ENCODE measurements at places on chromosomes 2 and 18. TPM values are rescaled to one million over a fixed set of nuclear protein-coding genes. Genes with fewer than 3 reads are reported as not detected.

GRCh38 chr18:49169037-49169521 is 218.3 kb upstream of the SMAD7 start:
- H3K4me3 ChIP-seq: no peak overlapping the region
- H3K36me3 ChIP-seq: peaks cover 20% of the 10 kb centered on the region
- no peaks in the 10 kb centered on the region for H3K27me3 ChIP-seq
- no peak overlapping the region for H3K27ac ChIP-seq

The CCDC141 gene
- 5.6 TPM for total RNA-seq

The CRACDL gene
- 0.33 TPM for total RNA-seq

DNA sequence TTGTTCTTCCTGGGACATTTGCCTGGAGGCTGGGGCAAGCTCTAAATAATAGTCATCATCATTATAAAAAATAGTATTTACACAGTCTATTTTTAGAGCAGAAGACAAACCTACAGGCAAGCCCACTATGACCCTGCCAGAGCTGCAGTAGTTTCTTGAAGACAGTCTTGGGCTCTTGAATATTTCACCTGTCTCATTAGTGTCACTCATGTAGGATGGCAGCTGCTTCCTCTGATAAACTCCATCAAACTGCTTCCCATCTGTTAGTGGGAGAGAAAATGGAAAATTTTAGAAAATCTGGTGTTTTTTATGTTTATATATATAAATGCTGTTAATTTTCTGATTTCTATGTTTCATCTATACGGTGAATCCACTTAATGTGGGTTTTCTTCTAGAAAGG is 8.5 kb upstream of the CYRIA start:
- no peak overlapping the region for H3K4me3 ChIP-seq
- H3K27me3 ChIP-seq: peaks cover 25% of the 10 kb centered on the region
- H3K27ac ChIP-seq: no peak overlapping the region

DNA sequence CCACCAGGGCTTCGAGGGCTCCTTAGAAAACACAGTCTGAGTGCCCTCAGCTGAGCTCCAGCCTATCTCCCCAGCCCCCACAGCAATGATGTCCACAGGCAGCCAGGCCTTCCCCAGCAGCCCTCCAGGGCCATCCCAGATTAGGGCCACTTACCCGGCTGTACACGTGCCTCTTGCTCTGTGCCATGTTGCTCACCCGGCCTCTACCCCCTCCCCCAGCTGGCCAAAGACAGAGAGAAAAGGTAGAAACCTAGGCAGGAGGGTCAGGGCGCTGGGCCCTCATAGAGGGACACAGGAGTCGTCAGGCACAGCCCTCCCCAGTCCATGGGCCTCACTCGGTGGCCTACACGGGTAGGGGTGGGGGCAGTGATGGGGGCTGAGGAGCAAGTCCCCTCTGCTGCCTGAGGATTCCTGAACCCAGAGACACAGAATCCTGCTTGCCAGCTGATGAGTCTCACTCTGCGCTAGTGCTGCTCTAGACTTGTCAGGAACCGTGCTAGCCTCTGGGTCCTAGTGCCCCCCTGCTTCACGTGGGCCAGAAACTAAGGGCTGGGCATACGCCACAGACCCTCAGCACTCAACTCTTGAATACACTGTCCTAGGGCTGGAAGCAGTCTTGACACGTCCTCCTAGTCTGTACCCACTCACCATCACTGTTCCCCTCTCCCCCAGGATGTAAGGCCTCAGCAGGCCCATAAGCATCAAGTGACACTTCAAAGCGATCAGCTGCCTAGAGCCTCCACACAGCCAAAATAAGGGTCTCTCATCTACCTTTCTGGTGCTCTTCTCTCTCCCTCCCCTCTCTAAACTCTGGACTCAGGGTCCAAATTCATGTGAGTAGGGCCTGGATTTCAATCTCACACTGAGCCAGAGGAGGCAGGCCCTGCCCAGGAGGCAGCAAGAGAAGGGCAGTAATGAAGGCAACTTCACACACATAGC is at the start of gene DCTN1:
TSS of gene DCTN1 (minus strand) at position 461 of the 939 bp plus-strand sequence. CDS start at position 187, 274 bp downstream.
- DNase-seq: no peak
- H3K36me3 ChIP-seq: peaks cover 6% of the 10 kb centered on the region
- H3K27ac ChIP-seq: no peak within 1 kb of the TSS

The RND3 gene
- not detected for total RNA-seq

DNA sequence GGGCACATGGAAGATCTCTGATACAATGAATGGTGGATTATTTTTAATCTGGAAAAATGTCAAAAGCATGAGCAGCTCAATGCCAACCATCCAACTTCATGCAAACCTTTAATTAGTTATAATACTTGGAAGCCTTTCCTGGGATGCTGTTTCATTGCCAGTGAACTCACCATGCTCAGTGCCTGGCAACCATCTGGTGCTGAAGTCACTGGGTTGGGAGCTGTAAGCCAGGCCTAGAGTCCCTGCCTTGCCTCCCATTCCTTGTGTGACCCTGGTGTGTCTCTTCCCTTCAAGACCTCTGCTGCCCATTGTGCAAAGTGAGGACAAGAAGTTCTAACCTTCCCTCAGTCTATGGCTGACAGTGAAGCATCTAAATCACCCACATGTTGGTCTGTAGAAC is 458.7 kb downstream of the RNF144A start:
- DNase-seq: no peak
- no peak overlapping the region for H3K27ac ChIP-seq
- no peaks in the 10 kb centered on the region for H3K4me1 ChIP-seq
- H3K36me3 ChIP-seq: no peaks in the 10 kb centered on the region
- H3K4me3 ChIP-seq: no peak overlapping the region
- H3K27me3 ChIP-seq: peaks cover 8% of the 10 kb centered on the region

The SP5 gene
- not detected for total RNA-seq

GRCh38 chr18:12597760-12598159 is 60.1 kb downstream of the SPIRE1 start:
- H3K4me3 ChIP-seq: no peak overlapping the region
- no peak overlapping the region for H3K27ac ChIP-seq
- peaks cover 2% of the 10 kb centered on the region for H3K36me3 ChIP-seq
- peaks cover 29% of the 10 kb centered on the region for H3K4me1 ChIP-seq

The MYO5B gene
- not detected for total RNA-seq

DNA sequence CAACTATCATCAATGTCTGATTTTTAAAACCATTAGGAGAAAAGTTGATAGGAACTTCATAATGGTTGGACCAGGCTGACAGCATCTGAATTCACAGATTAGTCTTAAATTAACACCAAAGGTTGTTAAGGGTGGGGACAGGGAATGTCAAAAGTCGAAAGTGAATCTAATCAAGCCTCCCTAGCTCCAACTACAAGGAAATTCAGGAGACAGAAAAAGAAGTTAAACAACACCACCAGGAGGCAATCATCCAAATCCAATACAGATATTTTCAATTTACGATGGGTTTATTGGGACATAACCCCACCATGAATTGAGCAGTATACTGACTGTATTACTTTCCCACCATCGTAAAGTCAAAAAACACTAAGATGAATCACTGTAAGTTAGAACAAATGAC is 32.8 kb downstream of the ATF2 start:
- no peaks in the 10 kb centered on the region for H3K27me3 ChIP-seq
- no peak for DNase-seq
- H3K4me3 ChIP-seq: no peak overlapping the region
- peaks cover 30% of the 10 kb centered on the region for H3K4me1 ChIP-seq

- H3K4me1 ChIP-seq: peaks cover 9% of the 10 kb centered on the region
- no peaks in the 10 kb centered on the region for H3K27me3 ChIP-seq
- H3K4me3 ChIP-seq: no peak overlapping the region
- H3K36me3 ChIP-seq: no peaks in the 10 kb centered on the region
Observed at GRCh38 chr2:109066917-109067597, 61.9 kb upstream of the SH3RF3 start.

GRCh38 chr2:95574506-95574905 is 17.3 kb upstream of the TRIM43 start:
- peaks cover 22% of the 10 kb centered on the region for H3K27me3 ChIP-seq
- H3K36me3 ChIP-seq: no peaks in the 10 kb centered on the region
- H3K27ac ChIP-seq: no peak overlapping the region
- no peak for DNase-seq

The YIPF4 gene
- 32.6 TPM for total RNA-seq

The EVX2 gene
- not detected for total RNA-seq

GRCh38 chr18:6605115-6605869 is 124.2 kb upstream of the ARHGAP28 start:
- no peak overlapping the region for H3K27ac ChIP-seq
- H3K36me3 ChIP-seq: no peaks in the 10 kb centered on the region
- H3K4me1 ChIP-seq: no peaks in the 10 kb centered on the region

The SKOR2 gene
- not detected for total RNA-seq

- H3K4me3 ChIP-seq: peak overlapping the region; percentile 92
- H3K36me3 ChIP-seq: peaks cover 9% of the 10 kb centered on the region
- H3K27ac ChIP-seq: peak overlapping the region; percentile 93
- no peak for DNase-seq
- H3K27me3 ChIP-seq: no peaks in the 10 kb centered on the region
- H3K4me1 ChIP-seq: peaks cover 37% of the 10 kb centered on the region
Observed at GRCh38 chr2:84925336-84925723, 19.9 kb downstream of the TMSB10 start.

The BOK gene
- 0.08 TPM for total RNA-seq

The UBR3 gene
- total RNA-seq: 15.1 TPM

- H3K4me1 ChIP-seq: peaks cover 32% of the 10 kb centered on the region
- H3K4me3 ChIP-seq: no peak overlapping the region
- no peaks in the 10 kb centered on the region for H3K36me3 ChIP-seq
- H3K27ac ChIP-seq: no peak overlapping the region
- no peaks in the 10 kb centered on the region for H3K27me3 ChIP-seq
Observed at GRCh38 chr2:233997707-233998106, 52.8 kb upstream of the SPP2 start.

DNA sequence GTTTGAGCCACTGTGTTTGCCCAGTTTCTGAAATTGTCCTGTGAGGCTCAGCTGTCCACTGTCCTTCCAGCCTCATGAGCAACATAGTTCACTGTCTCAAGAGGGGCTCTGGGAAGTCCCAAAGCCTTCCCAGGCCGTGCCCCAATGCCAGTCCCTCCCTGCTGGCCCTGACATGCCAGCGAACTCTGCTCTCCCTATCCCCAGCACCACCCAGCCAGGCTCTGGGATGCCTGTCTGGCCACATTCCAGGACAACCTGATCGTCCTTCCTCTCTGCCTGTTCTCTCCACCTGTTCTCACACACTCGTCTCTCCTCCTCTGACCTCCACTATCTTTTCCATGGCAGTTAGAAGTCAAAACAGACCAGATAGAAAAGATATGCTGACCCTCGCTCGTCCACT is 278.0 kb upstream of the ID2 start:
- peaks cover 7% of the 10 kb centered on the region for H3K4me1 ChIP-seq
- H3K4me3 ChIP-seq: no peak overlapping the region
- no peak overlapping the region for H3K27ac ChIP-seq
- peaks cover 3% of the 10 kb centered on the region for H3K27me3 ChIP-seq

DNA sequence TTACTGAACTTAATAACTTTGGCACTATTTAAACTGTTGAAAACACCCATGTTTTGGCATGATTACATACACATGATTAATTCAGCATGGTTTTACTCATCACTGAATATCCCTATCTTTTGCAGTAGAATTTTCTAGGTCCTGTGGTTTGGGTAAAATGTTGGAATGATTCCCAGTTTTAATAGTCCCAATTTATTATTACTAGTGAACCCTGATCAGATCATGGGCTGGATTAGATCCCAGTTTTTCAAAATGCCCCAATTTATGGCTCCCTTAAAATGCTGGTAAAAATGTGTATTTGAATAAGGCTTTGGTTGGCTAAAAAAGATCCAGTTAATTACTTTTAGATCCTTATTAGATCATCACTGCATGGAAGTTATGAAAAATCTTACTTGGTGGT is 273.6 kb upstream of the NRP2 start:
- H3K4me3 ChIP-seq: no peak overlapping the region
- no peaks in the 10 kb centered on the region for H3K36me3 ChIP-seq
- no peaks in the 10 kb centered on the region for H3K27me3 ChIP-seq
- peaks cover 2% of the 10 kb centered on the region for H3K4me1 ChIP-seq

GRCh38 chr2:17935242-17935885 is 56.9 kb downstream of the KCNS3 start:
- H3K36me3 ChIP-seq: no peaks in the 10 kb centered on the region
- DNase-seq: no peak
- no peak overlapping the region for H3K4me3 ChIP-seq
- H3K27me3 ChIP-seq: peaks cover 1% of the 10 kb centered on the region
- H3K4me1 ChIP-seq: no peaks in the 10 kb centered on the region

- no peak overlapping the region for H3K4me3 ChIP-seq
- H3K27ac ChIP-seq: no peak overlapping the region
- no peak for DNase-seq
- H3K27me3 ChIP-seq: peaks cover 18% of the 10 kb centered on the region
- H3K4me1 ChIP-seq: no peaks in the 10 kb centered on the region
Observed at GRCh38 chr18:61340148-61340547, 6.9 kb downstream of the CDH20 start.

The BCL2 gene
- total RNA-seq: 62.8 TPM

GRCh38 chr2:65092791-65093190 is 36.6 kb downstream of the CEP68 start:
- H3K4me3 ChIP-seq: no peak overlapping the region
- peaks cover 7% of the 10 kb centered on the region for H3K4me1 ChIP-seq
- H3K27me3 ChIP-seq: no peaks in the 10 kb centered on the region

GRCh38 chr2:219408631-219409030 is 9.5 kb upstream of the DES start:
- no peak overlapping the region for H3K27ac ChIP-seq
- no peak overlapping the region for H3K4me3 ChIP-seq
- H3K4me1 ChIP-seq: no peaks in the 10 kb centered on the region
- no peak for DNase-seq

- peaks cover 18% of the 10 kb centered on the region for H3K27me3 ChIP-seq
- H3K36me3 ChIP-seq: no peaks in the 10 kb centered on the region
- no peaks in the 10 kb centered on the region for H3K4me1 ChIP-seq
- DNase-seq: no peak
- H3K27ac ChIP-seq: no peak overlapping the region
Observed at GRCh38 chr2:64863097-64863820, 125.9 kb upstream of the SLC1A4 start.

GRCh38 chr2:75342504-75343175 is 143.3 kb upstream of the TACR1 start:
- no peak for DNase-seq
- no peak overlapping the region for H3K4me3 ChIP-seq
- no peaks in the 10 kb centered on the region for H3K27me3 ChIP-seq
- peaks cover 4% of the 10 kb centered on the region for H3K36me3 ChIP-seq
- no peaks in the 10 kb centered on the region for H3K4me1 ChIP-seq

The RASGRP3 gene
- 5.8 TPM for total RNA-seq

GRCh38 chr2:195343540-195343939 is 313.5 kb upstream of the SLC39A10 start:
- DNase-seq: no peak
- H3K27ac ChIP-seq: no peak overlapping the region
- H3K27me3 ChIP-seq: no peaks in the 10 kb centered on the region
- H3K4me1 ChIP-seq: no peaks in the 10 kb centered on the region
- H3K36me3 ChIP-seq: no peaks in the 10 kb centered on the region

The BOLL gene
- total RNA-seq: not detected

Data from activated naive CD8-positive, alpha-beta T cell treated with anti-CD3 and anti-CD28 coated beads for 36 hours (primary cell).